Activated gamma-delta T cell (primary cell): ENCODE measurements at places on chromosomes 6 and 20.

DNA sequence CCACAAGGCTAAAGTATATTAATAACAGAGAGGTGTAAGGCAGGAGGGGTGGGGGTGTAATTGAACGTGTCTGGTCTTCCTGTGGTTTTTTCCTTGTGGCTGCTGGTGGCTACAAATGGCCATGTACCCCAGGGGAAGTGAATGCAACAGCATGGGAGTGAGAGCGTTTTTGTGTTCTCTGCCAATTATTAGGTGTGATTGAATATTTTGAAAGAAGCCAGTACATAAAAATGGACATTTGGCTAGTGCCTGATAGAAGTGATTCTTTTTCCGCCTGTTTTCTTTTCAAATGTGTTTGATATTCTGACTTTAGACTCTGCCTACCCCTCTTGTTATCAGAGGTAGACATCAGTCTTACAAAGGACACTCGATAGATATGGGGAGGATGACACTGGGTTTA, 141.3 kb downstream of the PRL start:
- no peak for DNase-seq

DNA sequence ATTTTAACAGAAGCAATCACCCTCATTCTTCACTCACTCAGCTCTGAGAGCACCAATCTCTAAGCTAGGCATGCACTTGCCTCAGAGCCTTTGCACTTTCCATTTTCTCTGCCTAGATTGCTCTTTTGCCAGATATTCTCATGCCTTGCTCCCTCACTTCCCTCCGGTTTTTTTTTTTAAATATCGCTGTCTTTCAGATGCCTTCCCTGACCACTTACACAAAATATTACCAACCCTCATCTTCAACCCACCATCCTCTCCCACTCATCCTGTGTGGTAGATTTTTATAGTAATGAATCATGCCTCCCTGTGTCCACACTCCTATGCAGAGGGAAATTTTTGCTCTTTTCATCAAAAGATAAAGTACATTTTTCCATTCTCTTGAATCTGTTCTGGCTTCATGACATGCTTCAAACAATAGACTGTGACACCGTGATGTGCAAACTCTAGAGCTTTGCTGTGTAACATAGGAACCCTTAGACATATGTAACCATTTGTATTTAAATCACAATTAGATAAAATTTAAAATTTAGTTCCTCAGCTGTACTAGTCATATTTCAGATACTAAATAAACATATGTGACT, 437.1 kb downstream of the UTRN start:
- no peak for DNase-seq

DNA sequence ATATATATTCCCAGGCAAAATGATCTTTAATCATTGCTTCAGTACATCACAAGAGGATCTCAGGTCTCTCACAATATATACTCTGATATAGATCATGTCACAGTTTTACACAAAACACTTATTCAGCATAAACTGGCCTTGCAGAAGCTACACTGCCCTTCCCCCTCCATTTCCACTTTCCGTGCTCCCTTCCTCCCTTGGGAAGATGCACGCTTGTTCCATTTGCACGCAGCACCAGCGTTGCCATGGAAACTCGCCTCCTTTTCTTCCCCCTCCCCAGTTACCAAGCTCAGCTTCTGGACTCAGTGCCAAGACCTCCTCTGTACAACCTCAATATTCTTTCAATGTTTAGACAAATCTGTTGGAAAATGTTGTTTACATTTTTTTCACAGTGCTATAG, 154.6 kb downstream of the RFPL4B start:
- no peak for DNase-seq

DNA sequence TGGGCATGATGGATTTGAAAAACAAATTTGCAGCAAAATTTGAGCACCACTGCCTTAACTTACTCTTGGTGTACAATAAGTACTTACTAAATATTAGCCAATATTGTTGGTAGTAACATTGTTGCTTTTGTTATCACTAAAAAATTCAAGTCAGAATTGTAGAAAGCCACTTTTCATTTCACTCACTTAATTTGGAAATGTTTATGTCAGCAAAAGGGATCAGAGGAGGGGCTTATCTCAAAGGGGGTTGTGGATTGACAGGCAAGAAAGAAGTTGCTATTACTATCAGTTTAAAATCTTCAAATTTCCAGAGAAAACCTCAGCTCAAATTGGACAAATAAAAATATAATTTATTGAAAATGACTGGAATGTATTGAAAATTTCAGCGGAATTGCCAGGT, 241.5 kb downstream of the PLCB1 start:
- DNase-seq: no peak

- no peak for DNase-seq
Measured at GRCh38 chr6:119065382-119065781, 13.1 kb downstream of the FAM184A start.

DNA sequence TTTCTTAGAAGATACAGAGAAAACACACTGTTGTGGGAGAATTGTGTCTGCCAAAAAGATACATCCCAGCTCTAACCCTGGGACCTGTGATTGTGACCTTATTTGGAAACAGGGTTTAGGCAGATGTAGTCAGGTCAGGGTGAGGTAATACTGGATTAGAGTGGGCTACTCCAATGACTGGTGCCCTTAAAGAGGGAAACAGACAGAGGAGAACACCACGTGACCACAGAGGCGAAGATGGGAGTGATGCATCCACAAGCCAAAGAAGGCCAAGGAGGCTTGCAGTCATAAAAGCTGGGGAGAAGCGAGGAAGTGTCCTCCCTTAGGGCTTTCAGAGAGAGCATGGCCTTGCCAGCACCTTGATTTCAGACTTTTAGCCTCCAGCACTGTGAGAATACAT, 35.6 kb downstream of the SLC52A3 start:
- no peak for DNase-seq

DNA sequence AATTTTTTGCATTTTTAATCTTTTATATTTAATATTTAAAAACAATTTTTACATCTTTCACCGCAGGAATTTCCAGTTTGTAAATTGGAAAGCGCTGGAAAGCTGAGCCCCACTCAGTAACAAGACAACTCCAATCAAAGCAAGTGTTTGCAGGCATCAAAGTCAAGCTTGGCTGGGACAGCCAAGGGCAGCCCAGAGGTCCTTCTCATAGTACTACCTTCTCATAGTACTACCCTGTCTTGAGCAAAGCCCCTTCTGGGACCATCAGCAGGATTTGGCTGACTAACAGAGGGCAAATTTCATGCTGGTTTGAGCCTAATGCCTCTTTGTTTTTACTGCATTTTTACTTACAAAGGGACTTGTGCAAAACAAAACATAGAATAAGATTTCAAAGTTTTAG, 228.3 kb downstream of the SIM1 start:
- no peak for DNase-seq

DNA sequence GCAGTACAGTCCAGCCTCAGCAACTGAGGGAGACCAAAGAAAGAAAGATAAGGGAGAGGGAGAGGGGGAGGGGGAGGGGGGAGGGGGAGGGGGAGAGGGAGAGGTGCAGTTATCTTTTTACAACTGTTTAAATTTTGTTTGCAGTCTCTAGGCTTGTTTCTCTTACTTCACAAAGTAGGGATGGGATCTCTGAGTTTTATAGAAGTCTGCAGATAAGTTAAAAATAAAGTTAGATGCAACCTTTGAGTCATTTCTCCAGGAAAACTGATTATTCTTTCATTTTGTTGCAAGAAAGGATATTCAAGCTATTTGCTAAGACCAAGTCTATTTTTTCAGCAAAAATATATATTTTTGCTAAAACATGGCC, 487.3 kb downstream of the ADGRB3 start:
- DNase-seq: no peak
